ENCODE measurements at places on chromosomes 13 and 19. TPM values are rescaled to one million over a fixed set of nuclear protein-coding genes. Genes with fewer than 3 reads are reported as not detected.

Gene CLDN10
- not detected for total RNA-seq

Gene GPR12
- total RNA-seq, result not detected

Gene IZUMO4
- total RNA-seq, result 1.6 TPM

Gene NALCN
- total RNA-seq, result 13.6 TPM

Gene C19orf67
- not detected for total RNA-seq

Gene CEACAM16
- total RNA-seq, result not detected

Gene CLEC17A
- 0.06 TPM for total RNA-seq

Gene LIM2
- total RNA-seq, result not detected

Gene DKKL1
- not detected for total RNA-seq

Gene ZNF333
- 19.4 TPM for total RNA-seq

Gene ATP12A
- total RNA-seq, result not detected

Gene AP1M1
- total RNA-seq, result 76.1 TPM

Gene TICAM1
- total RNA-seq, result 2.8 TPM

Gene CNOT3
- 15.3 TPM for total RNA-seq

Gene RAB4B
- total RNA-seq, result 8.5 TPM

Gene TINCR
- 0.12 TPM for total RNA-seq

Gene FBN3
- total RNA-seq, result not detected

Gene OR7D2
- total RNA-seq, result 0.06 TPM

Gene NAPSA
- 0.06 TPM for total RNA-seq

Gene HCN2
- 0.62 TPM for total RNA-seq

Gene PSG3
- not detected for total RNA-seq

Gene MBD3L2
- not detected for total RNA-seq

Gene TSHZ3
- total RNA-seq, result 4.2 TPM

Gene KLF1
- total RNA-seq, result not detected

Gene ZNF99
- total RNA-seq, result not detected

Gene PRR19
- 0.25 TPM for total RNA-seq

Gene TNFSF11
- 0.12 TPM for total RNA-seq

Gene PSG5
- total RNA-seq, result not detected

Gene FLT1
- total RNA-seq, result 5.4 TPM

Gene VSTM2B
- total RNA-seq, result not detected

Gene SLC44A2
- total RNA-seq, result 62.0 TPM

Gene ZNF28
- total RNA-seq, result 12.2 TPM

Gene APOE
- total RNA-seq, result 2.2 TPM

Gene HTR2A
- 0.31 TPM for total RNA-seq

Gene ZNF541
- 0.13 TPM for total RNA-seq

Gene SOX1
- total RNA-seq, result not detected

Gene ELAVL3
- not detected for total RNA-seq

Gene COX6B2
- not detected for total RNA-seq

Gene SHISA2
- under 0.01 TPM for total RNA-seq

Gene EFNA2
- not detected for total RNA-seq

Gene PTPRS
- 110 TPM for total RNA-seq

Gene ARMC6
- 44.0 TPM for total RNA-seq

Gene THSD1
- 6.9 TPM for total RNA-seq

Gene ZNF793
- 0.87 TPM for total RNA-seq

Gene FFAR1
- total RNA-seq, result not detected

Gene CYP4F3
- total RNA-seq, result not detected

Gene LILRA1
- not detected for total RNA-seq

Gene KRTDAP
- not detected for total RNA-seq

Gene RINL
- total RNA-seq, result 0.68 TPM

Gene FBXO17
- 15.3 TPM for total RNA-seq

Gene LATS2
- total RNA-seq, result 11.5 TPM

Gene IZUMO2
- total RNA-seq, result not detected

Gene ANGPTL8
- total RNA-seq, result not detected

Gene FCHO1
- total RNA-seq, result 0.68 TPM

Gene ATP11A
- 5.0 TPM for total RNA-seq

Gene SMIM24
- total RNA-seq, result not detected

Gene MARK4
- total RNA-seq, result 18.3 TPM

Data from aortic smooth muscle cell (primary cell).